ENCODE measurements at places on chromosomes 7 and 10.

DNA sequence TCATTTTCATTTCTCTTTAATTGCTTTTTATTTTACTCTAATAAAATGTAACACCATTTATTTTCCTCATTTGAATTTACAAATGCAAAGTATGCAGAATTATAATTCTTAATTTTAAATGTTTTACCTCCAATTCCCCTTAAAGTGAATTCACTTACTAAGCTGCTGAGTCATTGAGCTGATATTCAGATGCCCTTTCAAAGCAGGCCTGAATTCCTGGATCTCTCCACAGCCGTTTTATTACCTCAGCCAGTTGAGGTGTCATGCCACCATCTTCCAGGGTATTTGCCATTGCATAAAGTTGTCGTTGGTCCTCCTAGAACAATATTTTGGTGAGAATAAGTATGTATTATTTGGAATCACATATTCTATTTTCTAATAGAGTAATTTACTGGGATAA, 33.2 kb downstream of the GNAT3 start:
- no peak for DNase-seq

GRCh38 chr10:16843252-16843870, 26.1 kb upstream of the RSU1 start:
- peak; percentile 49 for DNase-seq

DNA sequence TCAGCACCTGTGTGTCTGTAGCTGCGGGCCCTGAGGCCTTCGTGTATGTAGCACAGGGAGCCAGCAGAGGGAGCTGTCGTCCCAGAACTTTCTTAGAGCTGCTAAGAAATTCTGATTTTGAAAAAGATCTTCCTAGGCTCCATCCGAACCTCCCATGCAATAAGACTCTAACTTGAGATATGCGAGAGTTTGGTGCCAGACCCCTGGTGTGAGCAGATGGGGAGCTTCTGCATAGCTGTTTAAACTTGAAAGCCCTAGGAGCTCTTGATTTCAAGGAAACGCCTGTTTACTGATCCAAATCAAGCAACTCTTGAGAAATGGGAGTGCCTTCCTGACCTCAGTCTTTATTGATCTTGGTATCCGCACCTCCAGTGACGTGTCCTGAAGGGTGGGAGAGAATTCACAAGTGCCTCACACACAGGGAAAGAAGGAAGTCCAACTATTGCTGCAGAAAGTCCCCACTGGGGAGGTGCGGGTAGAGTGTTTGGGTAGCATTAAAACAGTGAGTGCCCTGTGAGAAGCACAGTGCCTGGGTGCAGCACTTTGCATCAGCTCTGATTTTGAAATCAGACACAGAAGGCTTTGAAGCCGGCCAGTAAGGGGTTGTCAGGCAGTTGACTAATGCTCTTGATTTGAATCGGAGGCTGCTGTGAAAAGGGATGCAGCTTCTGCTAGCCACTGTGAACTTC, 66.4 kb upstream of the STRIP2 start:
- DNase-seq: peak; percentile 51

DNA sequence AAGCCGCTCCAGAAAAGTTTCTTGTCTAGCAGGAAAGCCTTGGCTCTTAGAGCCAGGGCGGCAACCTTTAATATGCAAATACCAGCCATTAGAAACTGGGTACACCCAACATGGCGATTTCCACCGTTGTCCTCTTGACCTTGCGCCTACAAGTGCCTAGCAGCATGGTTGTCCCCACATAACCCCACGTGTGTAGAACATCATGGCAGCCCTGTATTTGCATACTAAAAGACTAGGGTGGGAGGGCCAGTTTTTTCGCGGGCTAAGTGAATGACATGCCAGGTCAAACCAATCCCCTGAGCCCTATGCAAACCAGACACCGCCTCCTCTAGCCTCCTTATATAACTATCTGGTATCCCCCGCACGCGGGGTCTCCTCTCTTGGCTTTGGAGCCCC, 58.4 kb upstream of the FZD8 start:
- no peak for DNase-seq

DNA sequence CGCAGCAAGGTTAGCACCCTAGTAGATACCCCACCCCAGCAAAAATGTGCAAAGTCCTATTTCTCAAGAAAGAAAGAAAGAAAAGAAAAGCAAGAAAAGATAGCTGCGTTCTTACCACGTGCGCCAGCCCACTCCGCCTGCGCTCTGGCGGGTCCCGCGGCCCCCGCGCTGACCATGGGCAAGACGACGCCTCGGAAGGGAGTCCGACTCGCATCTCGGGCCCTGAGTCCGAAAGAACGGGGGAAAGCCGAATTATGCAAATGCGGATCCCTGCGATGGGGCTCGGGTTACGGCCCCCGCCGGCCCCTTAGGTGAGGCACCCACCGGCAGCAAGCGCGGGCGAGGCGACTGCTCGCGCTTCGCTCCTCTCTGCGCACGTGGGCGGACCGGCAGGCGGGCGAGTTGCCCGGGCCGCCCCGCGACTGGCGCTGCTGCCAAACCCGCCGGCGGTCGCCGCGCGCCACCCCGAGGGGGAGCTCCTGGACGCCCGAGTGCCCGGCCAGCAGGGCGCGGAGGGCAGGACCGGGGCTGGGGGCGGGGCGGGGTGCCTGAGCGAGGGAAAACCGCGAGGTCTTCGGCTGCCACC, 2.4 kb upstream of the EGR2 start:
- DNase-seq: peak; percentile 33

DNA sequence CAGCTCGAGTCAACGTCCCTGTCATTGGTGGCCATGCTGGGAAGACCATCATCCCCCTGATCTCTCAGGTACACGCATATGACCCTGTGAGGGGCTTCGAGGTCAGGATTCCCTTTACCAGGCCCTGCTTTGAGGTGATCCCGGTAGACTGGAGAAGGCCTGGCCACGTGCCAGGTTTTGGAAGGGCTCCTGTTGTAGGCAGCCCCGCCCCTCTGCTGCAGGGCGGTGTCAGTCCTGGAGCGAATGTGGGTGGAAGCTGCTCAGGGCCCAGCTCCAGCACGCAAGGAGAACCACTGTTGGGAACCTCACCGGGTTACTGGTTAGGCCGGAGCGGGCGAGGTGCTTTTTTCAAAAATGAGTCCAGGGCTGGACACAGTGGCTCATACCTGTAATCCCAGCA, 15.6 kb downstream of the MDH2 start:
- DNase-seq: no peak

DNA sequence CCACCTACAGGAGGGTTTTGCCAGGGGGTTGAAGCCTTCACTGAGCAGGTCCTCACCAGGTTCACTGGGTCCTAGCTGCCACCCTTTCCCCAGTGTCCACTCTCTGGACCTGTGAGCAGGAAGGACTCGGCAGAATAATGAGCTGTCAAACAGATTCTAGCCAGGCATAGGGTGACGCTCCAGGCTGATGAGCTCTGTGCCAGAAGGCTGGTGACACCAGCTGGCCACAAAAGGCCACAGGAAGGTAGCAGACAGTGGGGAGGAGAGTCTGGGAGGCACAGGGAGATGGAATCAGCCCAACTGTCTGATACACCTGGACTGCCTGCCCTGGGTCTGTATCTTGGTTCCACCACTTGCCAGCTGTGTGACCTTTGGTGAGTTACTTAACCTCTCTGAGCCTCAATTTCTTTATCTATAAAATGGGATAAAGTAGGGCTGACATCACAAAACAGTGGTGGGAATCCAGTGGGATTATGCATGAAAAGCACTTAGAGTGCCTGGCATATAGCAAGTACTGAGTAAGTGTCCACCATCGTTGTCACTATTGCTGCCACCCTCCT, 26.7 kb upstream of the NDST2 start:
- DNase-seq: no peak
